ENCODE measurements at places on chromosomes 16 and 17.

DNA sequence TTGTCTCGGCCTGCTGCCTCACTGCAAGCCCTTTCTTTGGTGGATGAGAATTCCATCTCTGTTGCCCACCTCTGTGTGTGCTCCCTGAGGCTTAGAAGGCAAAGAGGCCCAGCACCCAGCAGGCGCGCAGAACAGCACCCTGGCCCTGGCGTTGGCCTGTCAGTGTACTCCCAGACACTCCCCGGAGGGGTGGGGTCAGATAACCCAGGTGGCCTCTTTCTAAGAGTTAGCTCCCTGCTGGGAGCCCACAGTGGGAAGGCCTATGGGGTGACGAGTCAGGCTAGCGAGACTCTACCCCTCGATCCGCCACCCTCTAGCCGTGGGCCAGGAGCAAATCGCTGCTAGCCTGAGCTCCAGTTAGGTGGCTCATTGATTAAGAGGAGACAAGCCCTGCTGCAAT, 38.1 kb downstream of the SRL start:
- no peak for DNase-seq

GRCh38 chr17:59432657-59433056, 101.2 kb downstream of the YPEL2 start:
- DNase-seq = no peak

DNA sequence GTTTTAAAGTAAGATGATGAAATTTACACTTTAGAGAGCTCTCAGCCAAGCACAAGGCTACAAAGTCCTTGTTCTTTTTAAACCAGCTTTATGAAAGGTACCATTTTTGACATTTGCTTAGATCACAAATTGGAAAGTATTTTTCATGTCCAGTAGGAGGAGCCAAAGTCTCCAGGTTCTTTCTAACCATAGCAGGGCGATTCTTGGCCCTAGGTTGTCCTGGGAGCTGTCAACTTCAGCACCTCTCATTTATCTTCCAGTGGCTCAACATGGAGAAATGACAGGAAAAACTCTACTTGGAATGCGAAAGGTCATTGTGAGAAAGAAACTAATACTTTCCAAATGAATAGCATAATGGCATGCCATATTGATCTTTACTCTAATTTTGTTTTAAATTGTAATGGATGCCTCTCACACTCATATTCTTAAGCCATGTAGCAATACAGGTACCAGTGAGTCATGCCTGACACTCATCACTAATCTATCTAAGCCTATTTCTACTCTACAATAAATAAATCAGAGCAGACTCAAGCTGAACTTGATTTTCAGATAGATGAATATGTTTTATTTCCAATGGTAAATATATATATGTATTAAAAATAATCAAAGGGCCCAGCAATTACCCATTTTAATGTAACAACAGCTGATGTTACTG, 919.1 kb upstream of the EEF2KMT start:
- no peak for DNase-seq

GRCh38 chr17:3981455-3981854, 17.2 kb upstream of the ATP2A3 start:
- DNase-seq = no peak

DNA sequence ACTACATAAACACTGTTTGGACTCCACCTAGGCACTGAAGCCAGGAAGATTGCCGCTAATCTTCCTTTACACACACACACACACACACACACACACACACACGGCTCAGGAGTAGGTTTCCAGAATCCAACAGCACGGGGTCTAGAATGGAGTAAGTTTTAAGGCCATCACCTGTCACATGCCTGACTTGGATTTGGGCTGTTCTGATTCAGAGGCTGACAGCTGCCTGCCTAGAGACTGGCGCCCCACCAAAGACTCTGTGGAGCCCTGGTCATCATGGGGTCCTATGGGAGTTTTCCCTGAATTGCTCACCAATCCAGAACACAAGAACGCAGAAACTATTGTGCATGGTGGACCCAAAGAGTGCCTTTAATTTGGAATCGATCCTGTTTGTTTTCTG, 10.9 kb downstream of the CDRT4 start:
- DNase-seq = no peak

DNA sequence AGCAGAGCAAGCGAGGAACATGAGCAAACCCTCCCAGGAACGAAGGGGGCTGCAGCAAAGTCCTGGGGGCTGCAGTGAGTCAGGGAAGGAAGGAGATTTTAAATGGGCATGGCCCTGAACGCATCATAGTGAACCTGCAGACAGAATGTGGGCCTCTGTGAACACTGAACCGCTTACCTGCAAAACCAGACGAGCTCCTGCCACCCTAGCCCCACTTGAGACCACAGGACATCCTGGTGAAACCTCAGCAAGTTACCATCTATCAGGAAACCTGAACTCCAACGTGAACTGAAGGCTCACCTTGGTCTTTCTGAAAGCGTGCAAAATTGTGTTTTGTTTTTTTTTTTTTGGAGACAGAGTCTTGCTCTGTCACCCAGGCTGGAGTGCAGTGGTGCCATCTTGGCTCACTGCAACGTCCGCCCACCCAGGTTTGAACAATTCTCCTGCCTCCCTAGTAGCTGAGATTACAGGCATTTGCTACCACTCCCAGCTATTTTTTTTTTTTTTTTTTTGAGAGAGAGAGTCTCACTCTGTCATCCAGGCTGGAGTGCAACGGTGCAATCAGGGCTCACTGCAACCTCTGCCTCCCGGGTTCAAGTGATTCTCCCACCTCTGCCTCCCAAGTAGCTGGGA, 30.8 kb downstream of the FANCA start:
- DNase-seq = no peak

DNA sequence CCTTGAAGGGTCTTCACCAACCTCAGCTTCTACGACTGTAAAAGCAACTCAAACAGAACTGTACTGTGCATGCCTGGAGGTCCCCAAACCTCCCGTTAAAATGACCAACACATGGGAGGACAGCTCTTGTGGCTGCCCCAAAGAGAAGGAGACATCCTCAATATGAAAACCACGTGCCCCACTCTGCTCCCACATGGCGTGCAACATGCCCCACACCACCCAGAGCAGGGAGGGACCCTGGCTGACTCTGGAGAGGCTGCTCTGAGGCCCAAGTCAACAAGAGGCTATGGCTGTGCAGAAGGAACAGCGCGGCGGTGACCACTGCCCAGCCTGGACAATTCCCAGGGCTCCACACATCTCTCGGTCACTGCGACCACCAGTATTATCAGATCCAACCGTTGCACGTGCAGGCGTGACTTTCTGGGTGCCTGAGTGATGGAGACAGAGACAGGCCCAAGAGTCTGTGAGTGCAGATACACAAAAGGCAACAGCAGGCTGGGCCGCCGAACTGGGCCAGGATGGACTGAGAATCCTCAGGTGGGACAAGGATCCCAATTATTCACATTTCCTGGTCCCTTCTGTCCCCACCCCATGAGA, 1.4 kb downstream of the PLD6 start:
- DNase-seq = no peak

GRCh38 chr16:71453036-71453435, 9.0 kb downstream of the ZNF23 start:
- DNase-seq = no peak

- DNase-seq = no peak
Measured at GRCh38 chr16:12153662-12154061, 177.1 kb downstream of the SNX29 start.

GRCh38 chr16:76373998-76374397, 96.8 kb downstream of the CNTNAP4 start:
- no peak for DNase-seq

DNA sequence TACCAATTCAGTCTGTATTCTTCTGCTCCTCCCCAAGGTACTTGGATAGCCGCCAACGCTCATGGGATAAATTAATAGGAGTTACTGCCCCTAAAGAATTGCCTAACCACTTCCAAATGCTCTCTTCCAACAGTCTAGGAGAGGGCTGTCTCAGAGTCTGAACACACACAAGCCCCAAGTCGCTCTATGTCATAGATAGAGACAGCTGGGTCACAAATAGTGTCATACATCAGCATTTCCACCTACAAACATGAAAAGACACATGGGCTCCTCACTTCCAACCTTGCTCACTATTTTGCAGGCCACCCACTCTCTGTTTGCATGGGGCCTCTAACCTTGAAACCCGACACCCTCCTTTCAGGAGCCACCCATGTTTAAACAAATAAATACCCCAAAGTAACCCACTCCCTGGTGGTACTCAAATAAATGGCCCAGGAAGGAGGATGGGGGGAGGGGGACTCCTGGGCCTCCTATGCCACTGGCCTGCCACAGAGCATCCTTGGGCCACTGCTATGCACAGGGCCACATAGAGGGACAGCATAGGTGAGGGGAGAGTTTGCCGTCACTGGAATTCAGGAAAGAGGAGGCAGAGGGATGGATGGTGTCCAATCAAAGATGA, 265.9 kb downstream of the SOX9 start:
- DNase-seq = no peak

- no peak for DNase-seq
Measured at GRCh38 chr16:89869911-89870310, 3.5 kb upstream of the TCF25 start.

- DNase-seq = peak; percentile 80
Measured at GRCh38 chr17:51322390-51323029, 62.2 kb downstream of the UTP18 start.

DNA sequence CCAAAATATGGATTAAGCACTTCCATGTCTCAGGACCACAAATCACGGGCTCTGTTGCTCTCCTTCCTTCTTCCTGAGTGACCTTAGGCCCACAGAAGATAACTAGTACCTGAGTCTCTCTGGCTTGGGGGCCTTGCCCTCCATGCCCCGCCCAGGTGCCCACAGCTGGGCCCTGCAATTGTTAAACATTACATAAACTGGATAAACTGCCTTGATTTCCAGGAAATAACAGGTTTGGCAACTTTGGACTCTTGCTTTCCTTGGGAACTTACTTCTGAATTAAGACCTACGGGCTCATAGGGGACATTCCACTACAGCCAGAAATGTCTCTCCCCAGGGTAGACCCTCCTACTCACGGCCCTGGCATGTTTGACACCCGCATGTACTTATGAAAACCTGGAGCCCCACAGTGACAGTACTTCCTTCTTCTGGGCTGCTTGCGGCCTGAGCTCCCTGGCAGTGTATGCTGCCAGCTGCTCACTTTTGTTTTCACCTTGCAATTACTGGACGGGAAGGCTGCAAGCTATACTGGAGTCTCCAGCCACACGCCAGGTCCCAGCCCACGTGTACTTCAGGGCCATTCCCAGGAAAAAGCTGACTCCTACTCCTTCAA, 2.3 kb upstream of the UBALD2 start:
- DNase-seq = no peak

DNA sequence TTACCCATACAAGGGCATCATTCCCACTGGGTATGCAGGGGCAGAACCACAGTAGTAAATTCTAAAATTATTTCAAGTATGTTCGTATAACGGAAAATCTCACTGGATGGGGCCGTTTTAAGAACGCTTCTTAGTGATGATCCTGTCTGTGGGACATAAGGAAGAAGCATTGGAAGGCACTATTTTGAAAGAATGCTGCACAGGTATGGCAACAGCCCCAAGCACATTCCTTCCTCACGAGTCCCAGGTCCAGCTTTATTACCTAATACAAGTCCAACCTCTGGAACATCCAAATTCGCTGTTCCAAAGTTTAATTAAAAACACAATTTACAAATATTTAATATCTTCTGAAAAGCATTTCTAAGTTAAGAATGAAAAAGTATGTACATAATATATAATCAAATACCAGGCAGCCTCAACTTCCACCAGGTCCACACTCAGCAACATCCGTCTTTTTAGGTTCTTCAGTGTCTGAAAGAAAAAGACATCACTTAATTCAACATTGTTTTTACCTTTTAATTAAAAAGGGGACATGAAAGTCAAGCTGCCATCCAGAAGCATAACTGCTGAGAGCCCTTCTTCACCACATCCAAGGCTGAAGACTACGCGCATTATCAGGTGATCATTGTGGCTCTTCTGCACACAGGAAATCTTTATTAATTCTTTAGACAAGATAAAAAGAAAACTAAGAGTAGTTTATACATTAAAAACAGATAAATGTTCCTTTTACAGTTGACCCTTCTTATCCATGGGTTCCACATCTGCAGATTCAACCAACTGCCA, 49.8 kb downstream of the BRD7 start:
- DNase-seq = no peak

- DNase-seq = peak; percentile 23
Measured at GRCh38 chr16:70529051-70529777, 5.6 kb downstream of the SF3B3 start.

- no peak for DNase-seq
Measured at GRCh38 chr17:79001190-79002020, 8.2 kb downstream of the CANT1 start.

DNA sequence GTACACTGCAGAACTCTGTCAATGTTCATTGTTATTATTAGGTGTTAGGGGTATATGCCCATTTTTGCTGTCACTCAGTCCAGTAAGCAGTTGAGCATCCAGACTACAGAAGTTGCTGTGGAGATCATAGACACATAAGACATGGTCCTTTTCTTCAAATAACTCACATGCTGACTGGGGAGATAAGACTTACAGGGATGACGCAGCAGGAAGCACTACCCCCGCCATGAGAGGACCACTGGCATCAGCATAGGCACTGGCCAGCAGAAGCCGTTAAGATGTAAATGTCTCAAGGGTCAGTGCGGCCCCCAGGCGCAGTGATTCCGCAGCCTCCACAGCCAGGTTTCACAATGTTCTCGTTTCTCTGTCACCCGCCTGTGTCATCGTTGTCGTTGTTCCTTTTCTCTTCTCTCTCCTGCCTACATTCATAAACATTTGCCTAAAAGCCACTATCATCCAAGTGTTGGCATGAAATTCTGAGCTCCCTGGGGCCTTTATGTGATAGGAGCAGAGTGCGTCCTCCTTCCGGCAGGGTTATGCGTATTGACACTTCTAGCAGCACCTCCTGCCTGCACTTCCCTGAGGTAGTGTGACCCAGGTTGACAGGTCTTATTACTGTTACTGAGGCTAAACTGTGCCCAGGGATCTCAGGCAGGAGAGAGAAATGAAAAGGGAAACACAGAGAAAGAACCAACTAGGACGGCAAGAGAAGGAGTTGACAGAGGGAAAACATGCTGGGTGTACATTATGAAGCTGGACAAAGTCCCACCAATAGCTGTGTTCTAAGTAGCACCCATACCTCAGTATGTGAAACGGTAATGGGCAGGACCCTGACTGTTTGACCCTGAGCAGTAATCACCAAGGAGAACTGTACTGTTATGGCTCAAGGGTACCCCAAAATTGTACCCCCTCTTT, 17.9 kb downstream of the TANGO6 start:
- no peak for DNase-seq

DNA sequence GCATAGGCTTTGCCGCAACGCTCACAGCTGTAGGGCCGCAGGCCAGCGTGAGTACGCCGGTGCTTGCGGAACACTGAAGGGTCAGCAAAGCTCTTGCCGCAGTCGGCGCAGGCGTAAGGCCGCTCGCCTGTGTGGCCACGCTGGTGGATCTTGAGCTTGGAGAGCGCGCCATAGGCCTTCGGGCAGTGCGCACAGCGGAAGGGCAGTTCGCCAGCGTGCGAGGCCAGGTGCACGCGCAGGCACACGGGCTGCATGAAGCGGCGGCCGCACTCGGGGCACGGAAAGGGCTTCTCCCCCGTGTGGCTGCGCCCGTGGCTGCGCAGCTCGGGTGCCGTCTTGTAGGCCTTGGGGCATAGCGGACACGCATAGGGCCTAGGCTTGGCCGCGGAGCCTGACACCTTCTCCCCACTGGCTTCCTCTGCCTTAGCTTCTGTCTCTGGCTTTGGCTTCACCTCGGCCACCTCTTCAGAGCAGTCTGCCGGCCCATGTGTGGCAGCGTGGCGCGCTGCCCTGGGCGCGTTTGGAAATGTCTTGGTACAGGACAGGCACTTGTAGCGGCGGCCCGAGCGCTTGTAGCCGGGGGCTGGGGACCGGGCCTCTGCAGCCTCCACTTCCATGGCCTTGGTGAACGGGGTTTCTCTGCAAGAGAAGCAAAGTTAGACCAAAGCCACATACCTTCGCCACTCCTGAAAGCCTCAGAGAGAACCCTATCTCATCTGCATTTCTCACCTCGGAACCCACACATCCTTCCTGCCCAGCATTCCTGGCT, 10.0 kb downstream of the ZNF668 start:
- no peak for DNase-seq

All from globus pallidus (tissue), 1 donor.